ENCODE measurements at places on chromosomes 12 and 14.

DNA sequence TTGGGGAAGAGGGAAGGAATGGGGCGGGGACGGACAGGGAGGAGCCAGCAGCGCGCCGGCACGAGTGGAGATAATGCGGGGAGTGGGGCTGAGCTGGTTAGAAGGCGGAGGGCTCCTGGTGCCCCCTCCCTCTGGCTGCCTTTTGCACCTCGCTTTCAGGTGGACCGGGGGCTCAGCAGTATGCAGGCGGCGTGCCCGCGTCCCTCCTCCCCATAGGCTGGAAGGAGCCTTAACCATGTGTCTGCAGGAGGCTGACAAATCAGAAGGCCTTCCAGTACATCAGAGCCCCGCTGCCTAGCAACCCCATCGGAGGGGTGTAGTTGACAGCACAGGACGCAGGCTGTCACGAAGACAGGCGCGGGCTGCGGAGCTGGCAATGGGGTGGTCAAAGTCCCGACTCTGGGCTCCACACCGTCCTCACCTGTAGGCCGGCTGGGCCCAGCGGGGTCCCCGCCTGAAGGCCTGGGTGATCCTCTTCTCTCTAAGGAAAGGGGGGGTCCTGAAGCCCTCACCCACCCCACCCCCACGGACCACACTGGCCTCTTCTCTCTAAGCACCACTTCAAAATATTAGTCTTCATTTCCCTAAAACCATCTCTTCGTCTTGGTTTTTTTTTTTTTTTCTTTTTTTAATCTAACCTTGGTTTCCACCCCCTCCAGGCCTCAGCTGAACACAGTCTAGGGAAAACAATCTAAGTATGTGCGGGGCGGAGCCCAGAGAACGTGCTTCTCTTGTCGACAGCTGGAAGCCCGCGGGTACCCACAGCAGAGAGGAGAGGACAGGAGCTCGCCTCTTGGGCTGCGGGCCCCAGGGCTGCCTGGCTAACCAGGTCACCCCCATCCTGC, 44.5 kb downstream of the KDM2B start:
- DNase-seq = peak; percentile 94

- DNase-seq = peak; percentile 37
Measured at GRCh38 chr12:96219700-96220206, 25.6 kb downstream of the ELK3 start.

- DNase-seq = no peak
Measured at GRCh38 chr12:53624956-53625355, 1.2 kb downstream of the ATF7 start.

DNA sequence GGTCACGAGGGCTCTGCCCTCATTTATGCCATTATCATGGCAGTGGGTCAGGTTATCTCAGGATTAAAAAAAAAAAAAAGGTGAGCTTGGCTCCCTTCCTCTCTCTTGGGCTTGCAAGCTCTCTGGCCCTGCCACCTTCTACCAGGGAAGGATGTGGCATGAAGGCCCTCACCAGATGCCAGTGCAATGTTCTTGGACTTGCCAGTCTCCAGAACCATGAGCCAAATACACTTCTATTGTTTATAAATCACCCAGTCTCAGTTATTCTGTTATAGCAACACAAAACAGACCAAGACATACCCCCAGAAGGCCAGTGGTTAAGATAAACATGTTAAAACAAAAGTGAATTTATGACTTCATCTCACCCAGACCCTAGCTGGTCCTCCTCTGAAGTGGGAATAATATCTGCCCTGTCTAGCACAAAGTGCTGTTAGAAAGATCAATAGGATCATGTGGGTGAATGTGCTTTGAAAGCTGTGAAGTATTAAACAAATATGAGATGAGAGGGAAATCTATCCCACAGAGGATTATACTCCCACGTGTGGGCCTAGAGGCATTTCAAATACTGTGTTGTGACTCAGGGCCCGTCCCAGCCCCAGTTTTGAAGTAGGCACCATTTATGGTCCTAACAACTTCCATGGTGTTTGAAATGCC, 88.6 kb downstream of the NINJ2 start:
- DNase-seq = no peak

GRCh38 chr14:67265131-67265530, 23.9 kb downstream of the PALS1 start:
- no peak for DNase-seq

DNA sequence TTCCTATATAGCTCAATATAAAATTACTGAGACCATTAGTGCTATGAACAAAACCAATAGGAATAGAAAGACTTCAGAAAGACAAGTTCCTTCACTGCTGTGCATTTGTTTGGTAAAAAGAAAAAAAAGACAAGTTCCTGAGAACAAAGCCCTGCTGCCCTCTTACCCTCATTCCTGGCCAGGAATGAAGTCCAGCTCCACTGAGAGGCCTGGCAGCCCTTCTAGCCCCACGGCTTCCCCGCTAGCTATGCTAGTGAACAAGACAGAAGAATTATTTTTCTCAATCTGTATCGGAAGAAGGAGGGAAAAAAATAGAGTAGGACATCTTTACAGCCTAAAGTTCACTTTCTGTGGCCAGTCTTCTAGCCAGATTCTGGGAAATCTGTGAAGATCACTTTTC, 1.6 kb downstream of the MFAP5 start:
- DNase-seq = no peak

GRCh38 chr14:83463500-83464098, 1929.9 kb upstream of the SEL1L start:
- DNase-seq = peak; percentile 7

DNA sequence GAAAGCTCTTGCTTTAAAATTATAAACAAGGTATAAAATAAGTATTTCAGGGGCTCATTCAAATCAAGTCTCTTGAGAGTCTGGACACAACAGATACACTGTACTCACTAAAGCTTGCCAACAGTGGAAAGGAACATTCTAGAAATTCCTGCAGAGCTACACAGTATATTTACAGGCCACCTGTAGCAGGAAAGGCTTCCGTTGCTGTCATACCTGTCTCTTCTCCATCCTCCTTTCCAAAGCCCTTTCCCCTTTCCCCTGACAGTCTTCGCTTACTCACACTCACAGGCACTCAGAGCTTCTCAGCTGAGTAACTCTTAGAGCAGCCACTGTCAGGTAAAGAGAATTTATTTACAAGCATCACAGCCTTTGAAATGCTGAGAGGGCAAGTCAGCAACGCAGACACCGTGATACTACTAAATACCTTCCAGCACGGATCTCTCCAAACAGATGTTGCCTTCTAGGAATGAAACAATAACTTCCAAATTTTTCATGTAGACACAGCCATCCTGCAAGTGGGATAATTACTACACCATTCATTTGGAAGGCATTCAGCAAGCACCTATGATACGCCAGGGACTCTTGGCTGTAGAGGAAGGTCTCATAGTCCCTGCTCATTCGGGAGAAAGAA, 167.9 kb downstream of the FOXN3 start:
- DNase-seq = no peak

GRCh38 chr14:47763188-47763854, 87.9 kb upstream of the MDGA2 start:
- no peak for DNase-seq

DNA sequence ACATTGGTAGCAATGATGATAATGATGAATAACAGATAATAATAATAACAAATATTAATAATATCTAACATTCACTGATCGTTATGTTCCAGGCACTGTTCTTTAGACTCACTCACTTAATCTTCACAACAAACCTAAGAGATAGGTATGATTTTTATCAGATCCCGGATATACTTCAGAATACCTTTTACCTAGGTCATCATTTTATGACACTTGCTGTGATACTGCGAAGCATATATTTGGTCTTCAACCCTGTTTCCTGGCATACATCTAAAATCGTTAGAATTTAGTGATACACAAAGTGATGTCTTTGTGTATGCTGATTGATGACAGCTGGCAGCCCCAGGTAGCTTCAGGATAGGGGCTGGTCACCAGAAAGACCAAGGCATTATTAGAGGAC, 46.1 kb downstream of the SLC41A2 start:
- DNase-seq = no peak

- no peak for DNase-seq
Measured at GRCh38 chr14:63269561-63270225, 49.0 kb downstream of the GPHB5 start.

- no peak for DNase-seq
Measured at GRCh38 chr14:50736932-50737419, 68.9 kb upstream of the SAV1 start.

DNA sequence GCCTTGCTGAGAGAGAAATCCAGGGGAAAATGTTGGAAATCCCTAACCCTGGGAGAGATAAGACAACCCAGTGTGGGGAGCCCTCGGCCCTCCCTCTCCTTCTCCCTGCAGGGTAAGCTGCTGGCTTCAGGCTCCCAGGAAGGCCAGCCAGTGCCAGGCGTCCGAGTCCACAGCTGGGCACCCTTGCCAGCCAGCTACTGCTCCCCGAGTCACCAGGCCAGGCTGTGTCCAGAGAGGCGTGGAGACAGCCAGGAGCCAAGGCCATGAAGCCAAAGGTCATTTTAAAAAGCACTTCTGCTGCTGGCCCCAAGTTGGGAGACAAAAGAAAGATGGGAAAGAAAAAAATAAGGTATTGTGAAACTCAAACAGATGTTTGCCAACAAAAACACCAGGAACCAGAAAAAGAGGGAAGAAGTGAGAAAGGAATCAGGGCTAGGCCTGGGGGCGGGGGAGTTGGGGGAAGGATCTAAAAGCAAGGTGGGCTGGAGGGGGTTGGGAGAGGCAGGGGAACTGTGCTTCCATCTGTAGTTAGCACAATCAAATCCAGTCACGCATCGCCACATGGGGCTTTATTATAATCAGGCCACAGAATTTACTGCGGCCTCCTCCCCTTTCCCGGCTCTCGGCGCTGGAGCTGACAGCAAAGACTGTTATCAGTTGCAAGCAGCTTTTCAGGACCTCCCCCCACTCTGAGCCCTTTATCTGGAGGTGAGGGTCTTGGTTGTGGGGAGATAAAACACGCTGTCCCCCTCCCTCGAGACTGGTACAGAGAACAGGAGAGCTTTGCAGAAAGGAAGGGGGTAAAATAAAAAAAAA, 33.5 kb downstream of the RBM19 start:
- DNase-seq = no peak

DNA sequence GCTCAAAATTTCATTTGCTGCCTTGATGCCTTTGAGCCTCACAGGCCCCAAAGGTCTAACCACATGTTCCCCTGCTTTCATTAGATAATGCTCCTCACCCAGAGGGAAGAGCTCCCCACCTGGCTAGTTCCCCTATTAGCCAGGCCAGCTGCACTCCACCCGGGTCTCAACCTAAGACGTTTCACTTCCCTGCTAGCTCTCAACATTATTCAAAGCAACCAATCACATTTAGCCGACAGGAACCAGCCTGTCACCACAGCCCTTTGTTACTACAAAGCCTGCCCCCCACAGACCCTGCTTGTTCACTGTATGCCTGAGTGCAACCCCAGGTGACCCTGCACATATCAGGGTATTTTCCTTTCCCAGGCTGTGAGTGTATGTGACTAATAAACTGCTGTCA, 78.6 kb downstream of the SLC15A5 start:
- no peak for DNase-seq

- no peak for DNase-seq
Measured at GRCh38 chr12:11688831-11689230, 39.4 kb downstream of the ETV6 start.

DNA sequence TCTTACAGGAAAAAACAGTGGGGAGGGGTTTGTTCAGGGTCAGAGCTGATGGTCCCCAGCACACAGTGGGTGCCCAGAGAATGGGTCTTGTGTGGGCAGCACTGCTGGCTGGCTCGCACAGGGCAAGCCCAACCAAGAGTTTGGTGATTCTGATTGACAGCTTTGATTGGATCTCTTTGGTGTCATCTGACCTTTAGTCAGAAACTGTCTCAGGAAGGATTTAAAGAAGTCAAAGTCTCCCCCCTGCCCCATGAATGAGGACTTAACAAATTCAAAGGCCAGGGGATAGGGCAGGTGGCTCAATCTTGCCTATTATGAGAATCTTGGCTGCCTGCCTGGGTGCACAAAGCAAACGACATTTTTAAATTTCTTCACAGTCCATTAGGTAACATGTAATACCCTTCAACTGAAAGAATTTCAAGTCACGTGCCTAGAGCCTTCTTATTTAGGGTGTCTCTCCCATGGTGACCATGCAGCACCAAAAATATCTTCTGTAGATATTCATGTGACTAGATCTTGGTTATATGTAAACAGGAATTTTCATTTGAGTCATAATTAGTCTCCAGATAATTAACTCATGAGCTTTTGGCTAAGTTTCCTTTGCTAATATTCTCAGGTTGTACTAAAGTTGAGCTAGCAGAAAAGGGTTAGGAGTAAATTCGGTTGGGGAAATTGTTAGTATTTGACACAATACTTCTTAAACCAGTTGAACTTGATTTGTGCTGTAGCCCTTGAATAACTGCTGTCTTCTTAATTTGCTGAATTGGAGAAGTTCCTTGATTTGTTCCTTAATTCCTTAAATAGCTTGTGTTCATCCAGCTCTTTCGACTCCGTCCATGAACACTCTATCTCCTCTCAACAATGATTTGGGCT, 54.5 kb upstream of the HECTD1 start:
- DNase-seq = no peak

DNA sequence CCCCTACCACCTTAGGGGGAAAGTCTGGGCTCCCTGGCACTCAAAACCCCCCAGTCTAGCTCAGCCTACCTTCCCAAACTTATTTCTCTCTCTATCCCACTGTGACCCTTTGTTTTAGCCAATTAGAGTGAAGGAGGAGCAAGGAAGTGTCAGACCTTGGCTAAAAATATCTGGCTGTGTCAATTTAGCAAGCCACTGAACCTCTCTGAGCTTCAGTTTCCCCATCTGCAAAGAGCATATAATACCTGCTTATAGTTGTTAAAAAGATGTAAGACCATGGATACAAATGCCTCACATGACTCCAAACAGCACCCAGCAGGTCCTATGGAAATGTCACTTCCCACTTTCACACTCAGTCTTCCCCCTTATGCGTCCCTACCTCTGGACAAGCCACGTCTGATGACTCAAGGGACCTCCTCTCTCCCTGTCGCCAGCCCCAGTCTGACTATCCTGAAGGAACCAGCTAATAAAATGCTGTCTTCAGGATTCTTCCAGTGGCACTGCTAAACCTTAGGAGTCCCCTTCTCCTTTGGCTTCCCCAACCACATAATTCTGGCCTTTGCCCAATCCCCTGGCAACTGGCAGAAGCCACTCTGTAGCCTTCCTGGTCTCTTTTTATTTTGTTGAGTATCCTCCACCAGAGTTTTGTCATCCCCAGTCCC, 19.3 kb downstream of the FOXN3 start:
- DNase-seq = no peak

GRCh38 chr14:64880221-64881121, 764 bp upstream of the SPTB start:
- DNase-seq = peak; percentile 89
